ENCODE measurements at places on chromosomes 4 and X. TPM values are rescaled to one million over a fixed set of nuclear protein-coding genes. Genes with fewer than 3 reads are reported as not detected.

Gene GNRHR
- not detected for total RNA-seq

Gene AVPR2
- total RNA-seq, result 1.7 TPM

DNA sequence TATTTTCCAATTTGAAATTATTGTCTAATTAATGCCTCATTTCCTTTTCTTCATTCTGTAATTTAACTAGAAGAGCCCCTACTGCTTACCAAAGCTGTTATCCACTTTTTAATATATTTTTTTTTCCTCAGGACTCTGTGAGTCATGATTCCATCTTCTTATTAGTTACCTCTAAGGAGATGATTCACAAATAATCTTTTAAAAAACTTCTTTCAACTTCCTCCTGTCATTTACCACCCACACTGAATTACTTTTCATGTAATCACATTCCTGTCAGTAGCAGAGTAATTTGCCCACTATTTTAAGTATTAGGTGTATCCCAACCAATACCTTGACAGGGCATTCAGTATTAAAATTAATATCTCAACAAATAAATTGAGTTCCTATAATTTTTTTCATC, 470.9 kb upstream of the ADGRL3 start:
- DNase-seq, result no peak

- no peak for DNase-seq
These were observed 104.6 kb downstream of the NPFFR2 start for GRCh38 chr4:72136429-72136828.
